ENCODE measurements at places on chromosomes 12 and 14.

DNA sequence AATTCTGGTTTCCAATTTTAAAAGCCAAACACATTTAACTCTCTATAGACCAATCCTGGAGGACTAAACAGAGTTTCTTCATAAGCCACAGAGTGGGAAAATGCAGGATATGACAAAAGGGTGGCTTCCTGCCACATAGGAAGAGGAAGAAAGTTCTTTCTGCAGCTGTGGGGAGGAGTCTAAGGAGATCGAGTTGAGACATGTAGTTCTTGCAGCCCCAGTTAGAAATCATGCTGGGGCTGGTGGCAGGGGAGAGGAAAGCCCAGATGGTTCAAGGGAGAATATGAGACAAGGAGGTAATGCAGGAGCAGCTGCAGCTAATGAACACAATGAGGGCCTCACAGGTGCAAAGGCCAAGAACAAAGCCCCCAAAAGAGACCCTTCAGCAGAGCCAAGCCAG, 85.0 kb upstream of the ARID2 start:
- peak; percentile 67 for DNase-seq

GRCh38 chr12:52236386-52237050, 3.5 kb downstream of the KRT7 start:
- no peak for DNase-seq

GRCh38 chr12:44497044-44497443, 379.1 kb downstream of the NELL2 start:
- DNase-seq: peak; percentile 13

GRCh38 chr12:95074766-95075165, 1.3 kb upstream of the NR2C1 start:
- DNase-seq: no peak

- DNase-seq: no peak
These were observed 31.2 kb upstream of the TSPAN9 start for GRCh38 chr12:3045989-3046388.

- no peak for DNase-seq
These were observed 37.9 kb upstream of the SINHCAF start for GRCh38 chr12:31363831-31364230.

GRCh38 chr12:102010265-102010994, 51.4 kb downstream of the WASHC3 start:
- DNase-seq: no peak

DNA sequence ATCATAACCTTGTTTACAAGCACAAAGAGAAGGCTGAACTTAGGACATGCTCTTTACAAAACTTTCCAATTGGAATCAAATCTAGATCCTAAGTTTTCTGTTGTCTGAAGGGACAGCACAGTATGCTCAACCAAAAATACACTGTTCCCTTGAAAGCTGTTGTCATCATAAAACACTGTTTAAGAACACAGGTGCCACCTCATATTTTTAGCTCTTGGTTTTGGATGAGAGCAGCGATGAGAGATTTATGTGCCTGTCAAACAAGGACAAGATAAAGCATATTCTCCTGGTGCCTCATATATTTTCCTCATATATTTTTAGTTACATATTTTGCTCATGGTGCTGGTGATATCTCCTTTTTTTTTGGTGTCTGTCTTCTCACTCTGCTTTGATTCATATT, 788.4 kb downstream of the AACS start:
- DNase-seq: no peak

- no peak for DNase-seq
These were observed 56.9 kb upstream of the TSPAN8 start for GRCh38 chr12:71214511-71215285.

DNA sequence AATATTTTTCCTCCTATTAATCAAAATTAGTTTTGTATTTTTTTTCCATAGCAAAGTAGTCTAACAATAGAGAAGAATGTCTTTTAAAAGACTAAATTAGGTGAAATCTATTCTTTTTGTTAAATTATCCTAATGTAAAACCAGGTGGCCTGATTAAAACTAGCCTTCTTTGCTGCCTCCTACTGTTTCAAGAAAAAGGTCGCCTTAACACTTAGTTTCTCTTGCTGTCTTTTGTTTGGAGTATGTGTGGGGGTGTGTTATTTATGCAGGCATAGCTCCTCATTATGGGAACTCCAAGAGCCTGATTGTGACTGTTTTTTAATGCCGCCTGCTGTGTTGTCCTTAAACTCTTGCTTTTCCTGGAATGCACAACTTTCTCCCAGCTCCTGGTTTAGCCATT, 855.3 kb downstream of the DIO2 start:
- DNase-seq: no peak

DNA sequence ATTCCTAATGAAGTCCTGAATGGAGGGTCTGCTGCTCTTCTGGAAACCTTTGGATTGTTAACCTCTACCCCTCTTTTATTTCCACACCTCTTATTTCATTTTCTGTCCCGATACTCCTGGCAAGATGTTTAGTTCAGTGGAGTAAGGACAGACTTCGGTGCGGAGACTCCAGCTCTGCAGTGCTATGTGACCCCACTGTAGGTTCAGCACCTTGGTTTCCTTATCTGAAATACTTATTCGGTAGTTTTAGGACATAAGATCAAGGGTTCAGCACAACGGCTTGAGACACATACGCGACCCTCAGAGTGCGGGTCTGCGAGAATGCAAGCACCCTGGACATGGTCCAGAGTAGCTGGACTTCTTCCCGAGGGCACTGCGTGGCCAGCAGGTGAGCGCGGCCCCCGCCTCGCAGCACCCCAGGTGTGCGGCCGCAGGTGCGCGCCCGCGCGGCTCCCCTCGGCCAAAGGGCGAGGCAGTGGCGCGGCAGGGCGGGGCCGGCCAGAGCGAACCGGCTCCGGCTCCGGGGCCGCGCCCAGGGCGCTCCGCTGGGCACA, 465 bp upstream of the FGD4 start:
- DNase-seq: no peak

GRCh38 chr12:74043343-74043742, 494.3 kb upstream of the ATXN7L3B start:
- peak; percentile 26 for DNase-seq

DNA sequence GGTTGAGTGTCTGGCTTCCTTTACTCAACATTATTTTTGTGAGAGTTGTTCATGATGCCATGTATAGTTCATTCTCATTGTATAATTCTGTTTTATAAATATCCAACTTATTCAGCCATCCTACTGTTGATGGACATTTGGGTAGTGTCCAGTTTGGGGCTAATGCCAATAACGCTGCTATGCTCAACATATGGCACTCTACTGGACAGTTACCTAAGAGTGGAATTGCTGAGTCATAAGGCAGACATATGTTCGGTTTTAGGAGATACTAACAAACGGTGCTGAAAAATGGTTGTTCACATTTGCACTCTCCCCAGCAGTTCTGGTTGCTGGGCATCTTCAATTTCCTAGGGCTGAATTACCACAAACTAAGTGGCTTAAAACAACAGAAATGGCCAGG, 28.7 kb upstream of the P2RX4 start:
- DNase-seq: no peak

DNA sequence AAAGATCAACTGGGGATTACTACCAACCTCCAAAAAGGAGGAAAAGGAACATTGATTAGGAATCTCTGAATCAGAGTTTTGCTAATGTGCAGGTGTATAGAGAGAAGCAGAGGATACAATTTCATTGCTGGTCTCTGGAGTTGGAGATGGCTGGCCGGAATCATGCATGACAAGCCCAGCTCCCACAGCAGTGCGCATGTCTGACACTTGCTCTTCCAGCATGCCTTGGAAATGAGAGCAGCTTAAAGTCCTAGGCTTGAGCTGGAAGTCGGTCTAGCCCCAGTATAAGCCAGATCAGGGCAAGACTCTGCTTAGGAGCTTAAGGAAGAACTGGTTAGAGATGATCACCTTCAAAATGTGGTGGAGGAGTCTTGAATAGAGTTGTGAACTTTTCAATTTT, 742.8 kb downstream of the DIO2 start:
- DNase-seq: no peak

All from OCI-M1 (cell line).